ENCODE measurements at places on chromosomes 13 and 19.

DNA sequence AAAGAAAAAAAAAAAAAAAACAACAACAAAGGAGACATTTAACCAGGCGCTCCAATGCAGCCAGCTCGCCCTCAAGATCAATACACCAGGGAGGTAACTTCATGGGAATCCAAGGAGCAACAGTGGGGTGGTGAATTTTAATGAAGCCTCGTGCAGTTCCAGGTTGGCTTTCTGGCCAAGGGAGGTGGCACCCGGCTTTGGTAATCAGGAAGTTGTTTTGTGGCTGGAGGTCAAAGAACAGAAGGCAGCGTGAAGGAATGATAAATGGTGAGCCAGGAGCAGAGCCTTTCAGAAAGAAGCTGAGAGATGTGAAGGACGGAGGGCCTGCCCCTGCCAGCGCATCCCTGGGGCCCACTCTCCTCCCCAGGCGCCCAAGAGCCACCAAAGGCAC is 188.2 kb upstream of the TSC22D1 start:
- no peak for DNase-seq

- no peak for DNase-seq
These were observed 79.5 kb downstream of the MYO16 start for GRCh38 chr13:108708921-108709320.

DNA sequence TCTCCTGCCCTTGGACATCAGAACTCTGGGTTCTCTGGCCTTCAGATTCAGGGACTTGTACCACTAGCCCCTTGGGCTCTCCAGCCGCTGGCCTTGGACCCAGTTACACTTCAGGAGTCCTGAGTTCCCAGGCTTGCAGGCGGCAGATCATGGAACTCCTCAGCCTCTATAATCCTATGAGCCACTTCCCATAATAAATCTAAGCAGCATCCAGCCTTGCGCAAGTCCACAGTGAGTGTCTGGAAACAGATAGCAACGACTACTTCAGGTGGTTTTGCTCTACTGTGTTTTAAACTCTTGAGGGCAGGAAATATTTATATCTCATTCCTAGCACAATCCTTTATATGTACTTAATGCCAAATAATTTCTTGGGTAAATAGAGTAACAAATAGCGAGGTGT is 92.3 kb downstream of the COL4A1 start:
- DNase-seq: no peak

DNA sequence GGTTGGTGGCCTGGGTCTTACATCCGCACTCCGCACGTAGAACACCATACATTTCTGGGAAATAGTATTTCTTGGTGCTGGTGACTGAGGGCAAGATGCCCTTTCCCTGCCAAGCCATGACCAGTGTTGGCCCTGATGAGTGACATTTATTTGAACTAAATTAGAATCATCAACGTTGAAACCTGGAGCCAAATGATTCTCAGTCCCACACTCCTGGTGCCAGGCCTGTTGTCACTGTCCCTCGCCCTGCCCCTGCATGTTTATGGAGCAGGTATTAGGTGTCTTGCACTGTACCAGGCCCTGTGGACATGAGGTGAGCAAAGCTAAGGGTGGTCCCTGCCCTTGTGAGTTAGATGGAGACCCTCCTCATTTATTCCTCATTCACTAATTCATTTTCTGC is 5.8 kb downstream of the CHST8 start:
- DNase-seq: no peak

- DNase-seq: no peak
These were observed 21.6 kb upstream of the POU2F2 start for GRCh38 chr19:42153672-42154433.

DNA sequence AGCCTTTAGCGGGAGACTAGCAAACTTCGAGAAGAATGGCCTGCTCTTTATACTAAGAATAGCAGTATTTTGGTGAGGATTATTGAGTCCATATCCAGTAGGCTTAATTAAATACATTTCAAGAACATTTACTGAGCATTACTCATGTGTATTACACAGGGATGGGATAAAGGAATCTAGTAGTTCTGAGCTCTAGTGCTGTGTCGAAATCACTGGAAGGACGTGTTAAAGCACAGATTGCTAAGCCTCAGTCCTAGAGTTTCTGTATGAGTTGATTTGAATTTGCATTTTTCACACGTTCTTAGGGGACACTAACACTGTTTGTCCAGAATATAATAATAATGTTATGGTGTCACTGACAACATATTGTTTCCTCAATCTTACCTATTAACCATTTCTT is 9.0 kb downstream of the ZNF302 start:
- DNase-seq: no peak

GRCh38 chr13:102234618-102235017 is 167.2 kb downstream of the FGF14 start:
- no peak for DNase-seq

GRCh38 chr19:35757231-35757748 is 461 bp upstream of the HSPB6 start:
- DNase-seq: no peak

DNA sequence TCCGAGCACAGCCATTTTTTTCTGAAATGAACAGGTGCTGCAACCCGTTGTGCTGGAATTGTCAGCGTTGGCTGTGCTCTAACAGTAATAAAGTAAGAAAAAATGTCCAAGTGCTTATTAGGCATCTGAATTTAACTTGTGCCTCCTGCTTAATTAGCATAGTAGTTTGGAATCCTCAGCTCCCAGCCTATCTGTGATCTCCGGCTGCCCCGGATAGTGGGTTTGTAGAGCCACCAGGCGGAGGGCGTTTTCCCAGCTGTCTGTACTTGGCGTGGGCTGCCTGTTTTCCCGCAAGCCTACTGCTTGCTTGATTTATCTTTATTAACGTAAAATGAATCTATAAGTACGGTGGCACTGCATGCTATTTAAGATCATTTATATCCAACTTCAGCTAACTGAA is 137.9 kb downstream of the MTUS2 start:
- no peak for DNase-seq

DNA sequence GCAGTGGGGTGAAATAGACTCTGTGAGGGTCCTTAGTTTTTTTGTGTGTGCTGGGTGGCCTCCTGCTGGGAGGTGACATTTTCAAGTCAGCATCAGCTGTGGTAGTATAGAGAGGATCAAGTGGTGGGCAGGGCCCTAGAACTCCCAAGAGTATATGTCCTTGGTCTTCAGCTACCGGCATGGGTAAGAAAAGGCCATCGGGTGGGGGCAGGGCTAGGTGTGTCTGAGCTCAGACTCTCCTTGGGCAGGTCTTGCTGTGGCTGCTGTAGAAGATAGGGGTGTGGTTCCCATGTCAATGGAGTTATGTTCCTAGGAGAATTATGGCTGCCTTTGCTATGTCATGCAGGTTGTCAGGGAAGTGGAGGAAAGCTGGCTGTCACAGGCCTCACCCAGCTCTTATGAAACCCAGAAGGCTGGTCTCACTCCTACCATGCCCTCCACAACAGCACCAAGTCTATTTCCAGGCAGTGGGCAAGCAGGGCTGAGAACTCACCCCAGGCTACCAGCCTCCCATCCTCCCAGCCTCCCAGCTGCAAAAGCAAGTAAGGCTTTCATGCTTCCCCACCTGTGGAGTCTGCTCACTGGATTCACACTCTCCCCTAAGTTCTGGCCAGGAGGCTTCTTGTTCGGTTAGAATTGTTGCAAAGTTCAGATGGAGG is 130.6 kb upstream of the SOX1 start:
- DNase-seq: no peak

- DNase-seq: no peak
These were observed 117.0 kb upstream of the SOX21 start for GRCh38 chr13:94829185-94829836.

GRCh38 chr19:50994129-50994528 is 7.3 kb downstream of the KLK8 start:
- no peak for DNase-seq

DNA sequence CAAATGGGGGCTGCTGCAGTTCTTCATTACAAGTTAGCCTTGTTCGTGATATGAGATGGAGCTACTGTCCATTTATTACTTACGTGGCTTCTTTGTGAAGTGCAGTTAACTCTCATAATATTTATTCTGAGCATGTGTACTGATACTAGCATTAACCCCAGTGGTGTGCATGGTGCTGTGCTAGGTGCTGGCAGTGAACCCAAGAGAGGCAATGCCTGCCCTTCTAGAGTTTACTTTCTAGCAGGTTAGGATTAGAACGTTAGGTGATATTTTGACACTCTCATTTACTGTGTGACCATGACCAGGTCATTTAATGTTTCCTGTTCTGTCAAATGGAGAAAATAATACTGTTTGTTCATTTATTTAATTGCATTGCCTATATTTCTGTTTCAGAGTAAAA is 16.9 kb downstream of the PIBF1 start:
- no peak for DNase-seq

- DNase-seq: no peak
These were observed 9.5 kb upstream of the MBNL2 start for GRCh38 chr13:97212601-97213040.

DNA sequence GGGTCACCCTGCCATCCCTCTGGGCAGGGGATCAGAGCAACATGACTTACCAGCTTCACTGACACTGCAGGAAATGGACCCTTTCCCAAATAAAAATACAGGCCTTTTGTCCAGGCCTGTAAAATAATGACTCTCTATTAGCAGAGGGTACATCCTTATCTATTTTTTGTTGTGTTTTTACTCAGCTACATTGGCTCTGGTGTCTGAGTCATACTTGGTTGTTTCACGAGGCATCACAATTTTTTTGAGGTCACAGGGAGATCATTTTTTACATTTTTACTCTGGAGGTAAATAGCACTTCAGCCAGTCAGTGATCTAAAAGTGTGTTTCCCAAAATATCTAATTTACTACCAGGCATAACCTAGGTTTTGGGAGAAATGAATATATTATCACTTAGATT is 6.9 kb upstream of the HTR2A start:
- no peak for DNase-seq

GRCh38 chr13:44762911-44763310 is 186.8 kb upstream of the TSC22D1 start:
- no peak for DNase-seq

DNA sequence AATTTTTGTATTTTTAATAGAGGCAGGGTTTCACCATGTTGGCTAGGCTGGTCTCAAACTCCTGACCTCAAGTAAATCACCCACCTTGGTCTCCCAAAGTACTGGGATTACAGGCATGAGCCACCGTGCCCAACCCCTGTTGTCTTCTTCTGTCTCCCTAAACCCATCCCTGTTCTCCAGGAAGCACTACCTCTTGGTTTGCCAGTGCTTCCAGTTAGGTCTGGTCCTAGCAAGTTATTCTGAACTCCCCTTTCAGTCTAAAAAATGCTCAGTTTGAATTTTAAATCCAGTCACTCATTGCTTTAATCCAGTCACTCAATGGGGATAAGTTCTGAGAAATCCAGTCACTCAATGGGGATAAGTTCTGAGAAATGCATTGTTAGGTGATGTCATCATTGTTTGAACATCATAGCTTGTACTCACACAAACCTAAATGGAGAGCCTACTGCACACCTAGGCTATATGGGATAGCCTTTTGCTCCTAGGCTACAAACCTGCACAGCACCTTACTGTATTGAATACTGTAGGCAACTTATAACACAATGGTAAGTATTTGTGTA is 8.0 kb upstream of the ATP4A start:
- DNase-seq: no peak

DNA sequence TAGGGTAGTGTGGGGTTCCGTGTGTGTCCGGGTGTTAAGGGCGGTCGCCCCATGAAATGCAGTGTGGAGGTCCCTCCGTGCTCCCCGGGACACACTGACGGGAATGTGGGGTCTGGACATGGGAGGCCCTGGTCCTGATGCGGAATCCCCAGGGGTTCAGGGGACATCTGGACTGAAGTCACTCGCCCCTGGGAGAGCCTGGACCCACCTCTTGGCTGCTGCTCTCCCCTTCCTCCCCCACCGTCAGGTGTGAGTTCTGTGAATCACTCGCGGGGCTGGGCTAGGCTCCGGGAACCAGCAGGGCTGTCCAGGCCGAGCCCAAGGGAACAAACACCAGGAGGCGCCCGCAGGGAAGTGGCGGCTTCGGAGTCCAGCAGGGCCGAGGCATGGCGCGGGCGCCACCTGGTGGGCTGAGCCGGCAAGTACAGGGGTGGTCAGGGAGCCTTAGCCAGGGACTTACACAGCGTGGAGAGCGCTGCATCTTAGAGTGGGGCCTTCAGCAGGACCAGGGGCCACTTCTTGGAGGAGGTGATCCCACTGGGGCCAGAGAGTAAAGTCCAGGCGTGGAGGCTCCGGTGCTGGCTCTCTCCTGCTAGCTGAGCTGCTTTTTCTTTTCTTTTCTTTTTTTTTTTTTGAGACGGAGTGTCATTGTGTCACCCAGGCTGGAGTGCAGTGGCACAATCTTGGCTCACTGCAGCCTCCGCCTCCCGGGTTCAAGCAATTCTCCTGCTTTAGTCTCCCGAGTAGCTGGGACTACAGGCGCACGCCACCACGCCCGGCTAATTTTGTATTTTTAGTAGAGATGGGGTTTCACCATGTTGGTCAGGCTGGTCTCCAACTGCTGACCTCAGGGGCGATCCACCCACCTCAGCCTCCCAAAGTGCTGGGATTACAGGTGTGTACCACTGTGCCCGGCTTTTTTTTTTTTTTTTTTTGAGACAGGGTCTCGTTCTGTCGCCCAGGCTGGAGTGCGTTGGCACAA is 20.1 kb downstream of the WTIP start:
- peak; percentile 81 for DNase-seq

DNA sequence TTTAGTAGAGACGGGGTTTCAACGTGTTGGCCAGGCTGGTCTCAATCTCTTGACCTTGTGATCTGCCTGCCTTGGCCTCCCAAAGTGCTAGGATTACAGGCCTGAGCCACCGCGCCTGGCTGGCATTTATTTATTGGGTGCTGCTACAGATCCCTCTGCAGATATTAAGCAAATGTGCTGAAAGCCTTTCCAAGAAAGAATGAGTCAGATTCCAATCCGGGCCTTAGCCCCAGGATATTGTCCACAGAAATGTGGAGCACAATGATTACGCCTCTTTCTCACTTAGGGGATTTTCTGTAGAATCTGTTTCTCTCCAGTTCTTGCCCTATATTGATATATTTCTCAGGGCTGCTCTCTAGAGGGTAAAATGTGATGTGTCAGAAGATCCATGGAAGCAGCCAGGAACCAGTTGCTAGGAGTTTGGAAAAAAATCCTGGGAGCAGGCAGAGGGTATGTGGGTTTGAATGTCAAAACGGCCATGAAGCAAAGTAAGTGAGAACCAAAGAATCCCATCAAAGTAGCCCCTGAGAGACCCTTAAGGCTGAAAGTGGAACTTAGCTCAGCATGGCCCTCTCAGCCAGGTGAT is 24.8 kb upstream of the IGFL4 start:
- DNase-seq: no peak

GRCh38 chr13:97015661-97016350 is 21.5 kb upstream of the OXGR1 start:
- DNase-seq: no peak

Data from CD4-positive, alpha-beta T cell treated with Interleukin-15 for 1 hour (primary cell).